ENCODE measurements at places on chromosomes 13 and 19.
A peak's percentile ranks its signal among the peaks of the same experiment; 100 is the strongest.

- peak; percentile 7 for DNase-seq
These were observed 4.6 kb downstream of the SAFB start for GRCh38 chr19:5627395-5627904.

GRCh38 chr13:111789420-111789819 is 277.5 kb upstream of the SOX1 start:
- no peak for DNase-seq

DNA sequence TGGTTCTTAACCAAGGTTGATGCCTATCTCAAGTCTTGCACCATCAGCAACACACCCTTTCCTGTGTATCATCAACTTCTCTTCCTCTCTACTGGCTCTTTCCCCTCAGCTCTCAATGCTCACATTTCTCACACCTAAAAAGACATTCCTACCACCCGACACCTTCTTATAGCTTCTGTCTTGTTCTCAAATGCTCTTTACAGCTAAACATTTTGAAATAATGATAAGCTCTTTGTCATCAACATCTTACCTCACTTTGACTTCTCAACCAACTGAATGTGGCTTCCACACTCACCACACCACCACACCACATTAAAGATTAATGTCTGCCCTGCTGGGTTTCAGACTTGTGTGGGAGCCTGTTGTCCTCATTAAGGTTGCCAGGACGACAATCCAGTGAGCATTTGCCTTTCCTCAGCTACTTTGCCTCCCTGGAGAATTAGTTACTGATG is 67.8 kb downstream of the RXFP2 start:
- DNase-seq, result no peak

DNA sequence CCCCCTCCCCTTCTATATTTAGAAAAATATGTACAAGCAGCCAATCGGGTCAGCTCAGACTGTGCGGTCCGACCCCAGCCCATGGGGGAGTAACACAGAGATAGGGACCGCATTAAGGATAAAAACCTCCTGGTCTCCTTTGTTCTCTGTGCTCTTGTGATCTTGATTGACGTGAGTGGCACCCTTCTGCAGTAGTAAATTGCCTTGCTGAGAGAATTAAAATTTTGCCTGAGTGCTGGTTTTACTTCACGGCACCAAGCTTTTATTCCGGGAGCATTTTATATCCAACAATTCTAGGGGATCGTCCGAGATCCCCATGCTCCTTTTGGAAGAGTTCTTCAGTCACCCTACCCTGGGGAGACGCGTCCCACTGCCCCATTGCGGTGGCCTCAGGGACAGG is 7.0 kb upstream of the ZNF69 start:
- DNase-seq, result no peak

GRCh38 chr13:77339408-77339807 is 12.5 kb upstream of the MYCBP2 start:
- no peak for DNase-seq

DNA sequence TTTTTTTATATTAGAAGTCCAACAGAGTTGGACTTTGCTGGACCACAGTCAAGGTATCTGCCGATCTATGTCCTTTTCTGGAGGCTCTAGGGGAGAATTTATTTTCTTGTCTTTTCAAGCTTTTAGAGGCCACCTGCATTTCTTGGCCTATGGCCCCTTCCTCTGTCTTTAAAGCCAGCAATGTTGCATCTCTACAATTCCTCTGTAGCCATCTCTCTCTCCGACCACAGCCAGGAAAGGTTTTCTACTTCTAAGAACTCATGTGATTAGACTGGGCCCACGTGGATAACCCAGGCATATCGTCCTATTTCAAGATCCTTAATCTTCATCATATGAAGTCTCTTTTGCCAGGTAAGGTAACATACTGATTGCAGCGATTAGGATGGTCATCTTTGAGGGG is 43.5 kb upstream of the RGCC start:
- DNase-seq, result no peak

DNA sequence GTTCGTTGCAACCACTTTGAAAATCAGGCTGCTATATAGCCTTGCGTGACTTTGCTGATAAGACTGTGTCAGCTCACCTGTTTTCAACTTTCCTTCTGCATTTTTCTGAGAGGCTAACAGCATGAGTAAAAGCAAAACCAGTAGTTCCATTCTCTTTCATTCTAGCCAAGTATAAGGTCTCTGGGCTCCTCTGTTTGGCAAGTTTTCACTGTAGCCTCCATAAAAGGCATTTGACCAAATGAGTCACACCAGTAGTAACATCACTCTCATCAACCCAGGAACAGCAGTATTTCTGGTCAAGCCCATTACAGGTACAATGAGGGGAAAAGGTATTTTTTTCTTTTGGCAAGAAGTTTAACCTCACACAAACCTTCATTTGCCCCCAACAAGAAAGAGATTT is 1149.8 kb upstream of the MIR17HG start:
- DNase-seq, result no peak

DNA sequence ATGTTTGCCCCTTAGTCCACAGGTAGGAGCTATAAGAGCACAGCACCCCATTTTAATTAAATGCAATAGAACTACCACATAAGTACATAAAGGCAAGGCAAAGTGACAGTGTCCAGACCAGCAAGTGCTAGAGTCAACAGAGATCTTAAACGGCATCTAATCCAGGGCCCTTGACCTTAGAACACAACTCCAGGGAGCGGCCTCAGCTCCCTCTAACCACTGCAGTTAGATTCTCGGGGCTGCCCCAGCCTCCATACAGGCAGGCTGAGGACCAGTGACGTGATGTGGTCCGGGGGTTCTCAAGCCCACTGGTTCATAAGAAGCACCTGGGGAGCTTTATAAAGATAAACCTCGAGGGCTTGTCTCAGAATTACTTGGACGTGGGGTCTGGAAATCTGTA is 10.0 kb upstream of the ATP12A start:
- DNase-seq, result no peak

DNA sequence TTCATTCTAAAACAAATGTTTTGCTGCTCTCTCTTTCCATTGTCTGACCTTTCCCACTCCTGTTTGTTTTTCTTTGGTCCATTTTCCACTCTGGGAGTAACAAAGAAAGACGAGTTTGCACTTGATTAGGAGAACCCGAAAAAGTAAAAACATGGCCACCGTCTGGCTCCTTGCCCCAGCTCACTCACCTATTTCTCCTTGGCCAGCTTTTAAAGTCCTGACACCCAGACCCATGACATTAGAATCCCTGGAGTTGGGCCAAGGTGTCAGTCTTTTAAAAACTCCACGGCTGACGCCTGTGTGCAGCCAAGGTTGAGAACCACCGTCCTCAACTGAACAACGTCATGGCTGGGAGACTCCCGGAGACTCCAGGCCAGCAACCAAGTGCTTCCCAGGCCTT is 63.6 kb upstream of the FLT1 start:
- no peak for DNase-seq

DNA sequence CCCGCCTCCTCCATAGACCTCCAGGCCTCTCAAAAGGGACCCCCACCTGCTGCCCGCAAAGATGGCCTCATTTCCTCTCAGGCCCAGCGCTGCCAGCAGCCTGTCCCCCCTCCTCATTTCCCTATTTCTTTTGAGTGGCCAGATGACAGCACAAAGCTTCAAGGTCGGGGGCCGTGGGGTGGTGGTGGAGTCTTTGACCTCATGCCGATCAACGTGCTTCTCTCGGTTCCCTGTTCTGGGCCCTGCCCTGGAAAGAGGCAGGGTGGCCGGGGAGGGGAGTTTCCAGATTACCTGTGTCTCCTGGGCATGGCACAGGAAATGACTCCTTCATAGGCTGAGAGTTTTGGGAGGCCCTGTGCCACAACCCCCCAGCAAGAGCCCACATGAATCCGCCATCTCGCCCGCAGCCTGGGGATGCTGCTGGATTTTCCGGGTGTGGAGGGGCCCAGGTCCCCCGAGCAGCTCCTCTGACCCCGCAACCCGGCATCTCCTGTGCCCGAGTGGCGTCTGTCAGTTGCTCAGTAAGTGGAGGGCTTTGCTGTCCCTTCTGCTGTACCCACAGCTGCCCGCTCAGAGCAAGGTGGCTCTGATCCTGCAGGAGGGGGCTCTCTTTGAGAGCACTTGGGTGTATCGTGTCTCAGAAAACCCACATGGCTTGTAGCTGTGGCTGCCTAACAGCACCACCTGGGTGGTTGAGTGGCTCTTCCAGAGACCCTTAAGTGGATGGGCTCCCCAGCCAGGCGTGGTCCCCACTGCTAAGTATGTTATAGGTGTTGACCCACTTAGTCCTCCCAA is 139.4 kb downstream of the SIPA1L3 start:
- DNase-seq, result no peak

DNA sequence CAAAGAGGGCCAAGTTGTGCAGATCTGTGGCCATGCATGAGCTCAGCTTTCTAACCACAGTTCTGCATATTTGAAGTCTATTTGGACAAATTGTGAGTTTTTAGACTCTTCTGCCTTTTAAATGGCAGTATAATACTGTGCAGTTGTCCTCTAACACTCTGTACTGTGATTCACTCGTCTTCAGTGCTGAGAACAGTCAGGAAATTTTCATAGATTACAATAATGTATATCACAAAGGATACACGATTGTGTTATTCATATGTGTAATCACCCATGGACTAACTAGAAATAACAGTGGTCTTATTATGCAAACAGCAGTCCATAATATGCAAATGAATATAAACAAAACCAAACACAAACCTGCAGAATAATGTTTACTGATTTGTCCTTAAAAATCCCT is 259.1 kb downstream of the PCDH9 start:
- no peak for DNase-seq

DNA sequence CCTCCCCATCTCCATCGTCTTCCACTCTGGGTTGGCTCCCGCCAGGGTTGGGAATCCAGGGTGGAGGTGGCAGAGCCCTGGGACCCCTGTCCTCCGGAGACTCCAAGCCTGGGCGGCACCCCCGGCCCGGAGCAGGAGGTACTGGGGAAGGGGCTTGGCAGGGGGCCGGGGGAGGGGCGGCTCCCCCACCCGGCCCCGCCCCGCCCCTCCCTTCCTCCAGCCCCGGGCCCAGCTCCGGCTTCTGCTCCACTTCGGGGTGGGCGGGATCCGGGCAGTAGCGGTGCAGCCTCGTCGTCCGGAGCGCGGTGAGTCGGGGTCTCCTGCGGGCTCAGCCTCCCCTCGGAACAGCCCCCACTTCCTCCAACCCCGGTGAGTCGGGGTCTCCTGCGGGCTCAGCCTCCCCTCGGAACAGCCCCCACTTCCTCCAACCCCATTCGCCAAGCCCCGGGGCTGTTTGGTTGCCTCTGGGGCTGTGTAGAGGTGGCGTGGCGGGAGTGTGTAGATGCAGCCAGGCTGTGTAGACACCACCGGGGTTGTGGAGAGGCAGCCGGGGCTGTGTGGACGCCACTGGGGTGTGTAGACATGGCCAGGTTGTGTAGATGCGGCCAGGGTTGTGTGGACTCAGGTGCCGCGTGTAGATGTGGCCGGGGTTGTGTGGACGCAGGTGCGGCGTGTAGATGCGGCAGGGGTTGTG is at the start of gene TMPRSS9:
TSS of gene TMPRSS9 (plus strand) at position 274 of the 694 bp plus-strand sequence. CDS start 29,521 bp downstream, outside the sequence.
- no peak for DNase-seq

DNA sequence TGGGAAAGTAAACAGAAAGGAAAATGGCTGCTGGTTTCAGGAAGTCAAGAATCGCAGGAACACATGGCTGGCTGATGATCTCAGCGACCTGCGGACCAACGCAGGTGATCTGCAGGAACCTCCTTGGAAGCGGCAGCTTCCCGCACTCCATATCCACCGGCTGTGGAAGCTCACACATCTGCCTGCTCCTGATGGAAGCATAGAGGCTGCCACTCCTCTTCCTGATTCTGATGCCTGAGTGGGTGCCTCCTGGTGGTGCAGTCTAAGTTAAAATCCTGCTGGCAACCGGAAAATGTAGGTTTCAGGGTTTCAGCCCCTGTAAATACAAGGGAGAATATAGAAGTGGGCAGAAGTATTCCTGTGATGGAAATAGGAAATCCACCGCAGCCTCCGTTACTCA is 75.5 kb downstream of the TNFSF13B start:
- DNase-seq, result no peak
